ENCODE measurements at places on chromosomes 4 and X.

GRCh38 chrX:149858592-149858991 is 22.4 kb upstream of the MAGEA8 start:
- no peak for DNase-seq

- no peak for DNase-seq
These were observed 620 bp downstream of the IL9R start for GRCh38 chrX:155998116-155998515.

GRCh38 chr4:84596826-84597225 is 13.9 kb downstream of the CDS1 start:
- DNase-seq, result no peak

DNA sequence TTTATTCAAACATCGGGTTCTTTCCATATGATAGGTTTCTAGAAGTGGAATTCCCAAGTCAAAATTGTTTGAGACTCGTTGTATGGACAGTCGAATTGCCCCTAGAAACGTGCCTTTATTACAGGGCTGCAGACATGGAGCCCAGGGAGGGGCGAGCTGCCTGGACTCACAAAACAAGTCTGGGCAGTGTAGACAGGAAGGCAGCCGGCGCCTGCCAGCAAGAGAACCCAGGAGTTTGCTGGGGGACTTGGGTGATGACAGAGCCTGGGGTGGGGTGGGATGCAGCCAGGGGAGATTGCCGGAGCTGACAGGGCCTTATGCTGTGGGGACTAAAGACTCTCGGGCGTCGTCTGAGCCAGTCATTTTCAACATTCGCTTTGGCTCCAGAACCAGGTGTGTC is 107.4 kb upstream of the MSX1 start:
- DNase-seq, result no peak

- no peak for DNase-seq
These were observed 281.5 kb upstream of the KLF3 start for GRCh38 chr4:38382520-38382919.

- DNase-seq, result no peak
These were observed 25.9 kb downstream of the METTL14 start for GRCh38 chr4:118711052-118711451.

DNA sequence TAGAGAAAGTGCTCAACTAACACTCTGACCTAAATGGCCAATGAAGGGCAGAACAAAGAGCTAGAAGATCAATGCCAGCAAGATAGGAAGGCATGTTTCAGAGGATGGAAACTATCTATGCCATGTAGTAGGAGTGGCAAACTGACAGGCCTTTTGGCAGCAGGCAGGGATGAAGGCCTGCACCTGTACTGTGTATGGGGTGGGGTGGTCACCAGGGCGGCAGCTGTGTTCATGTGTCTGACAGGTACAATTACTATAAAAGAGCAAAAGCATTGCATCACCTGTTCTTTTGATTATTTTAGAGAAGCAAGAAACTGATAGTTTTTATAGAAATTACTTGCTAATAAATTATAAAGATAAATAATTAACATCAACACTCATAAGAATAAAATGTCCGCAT is 239.1 kb downstream of the CAMK2D start:
- no peak for DNase-seq

DNA sequence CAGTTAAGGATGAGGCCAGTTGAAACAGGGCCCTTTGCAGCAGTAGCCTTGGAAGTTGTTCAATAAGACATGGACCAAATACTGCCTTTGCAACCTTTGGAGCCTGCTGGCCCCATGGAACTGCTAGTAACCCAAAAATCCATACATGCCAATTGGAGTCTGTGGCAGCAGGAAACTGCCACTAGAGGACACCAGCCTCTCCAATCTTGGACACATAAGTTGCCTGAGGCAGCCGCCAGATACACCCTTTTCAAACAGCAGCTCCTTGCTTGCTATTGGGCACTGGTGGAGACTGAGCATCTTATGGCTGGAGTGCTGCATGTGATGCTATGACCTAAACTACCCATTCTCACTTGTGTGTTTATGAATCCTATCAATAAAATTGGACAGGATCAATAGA is 14.8 kb upstream of the LAP3 start:
- no peak for DNase-seq

DNA sequence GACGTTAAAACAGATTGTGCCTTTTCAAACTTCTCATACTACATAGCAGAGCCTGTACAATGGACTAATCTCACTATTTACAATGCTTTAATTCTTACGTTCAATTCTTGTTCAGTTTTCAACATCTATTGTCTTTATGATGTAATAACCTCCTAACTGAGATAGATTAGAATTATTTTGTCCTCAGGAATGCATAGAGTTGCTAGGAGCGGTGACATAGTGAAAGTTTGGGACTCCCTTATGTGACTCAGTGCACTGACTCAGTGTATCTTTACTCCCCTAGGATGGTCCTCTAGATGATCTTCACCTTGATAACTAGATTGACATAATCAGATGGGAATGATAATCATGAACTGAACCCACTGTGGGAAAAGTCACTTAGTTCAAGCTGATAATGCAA is 151.5 kb downstream of the VEGFC start:
- no peak for DNase-seq

GRCh38 chr4:121788896-121789295 is 12.2 kb upstream of the EXOSC9 start:
- no peak for DNase-seq

GRCh38 chr4:118345813-118346212 is 7.0 kb downstream of the PRSS12 start:
- DNase-seq, result no peak

- DNase-seq, result no peak
These were observed 376.1 kb upstream of the CTSO start for GRCh38 chr4:156329779-156330178.

- DNase-seq, result no peak
These were observed 17.0 kb downstream of the ADGRA3 start for GRCh38 chr4:22498866-22499265.

DNA sequence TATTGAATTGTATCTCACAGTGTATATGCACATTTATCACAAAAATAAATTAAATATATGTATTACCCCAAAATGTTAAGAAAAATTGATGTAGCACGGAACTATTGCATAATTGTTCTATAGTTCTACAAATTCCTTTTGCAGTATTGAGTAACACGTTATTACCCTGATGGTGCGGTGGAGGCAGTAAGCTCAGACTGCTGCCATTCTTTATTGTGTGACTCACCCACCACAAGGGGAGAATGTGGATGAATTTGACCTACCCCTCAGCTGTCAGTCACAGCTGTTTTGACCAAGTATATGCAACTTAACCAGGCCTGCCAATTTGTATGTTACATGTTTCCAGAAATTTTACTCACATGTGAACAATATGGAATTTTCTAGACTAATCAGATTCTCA is 506.6 kb downstream of the SH3BGRL start:
- no peak for DNase-seq

GRCh38 chr4:18106620-18107019 is 85.1 kb upstream of the LCORL start:
- DNase-seq, result no peak

DNA sequence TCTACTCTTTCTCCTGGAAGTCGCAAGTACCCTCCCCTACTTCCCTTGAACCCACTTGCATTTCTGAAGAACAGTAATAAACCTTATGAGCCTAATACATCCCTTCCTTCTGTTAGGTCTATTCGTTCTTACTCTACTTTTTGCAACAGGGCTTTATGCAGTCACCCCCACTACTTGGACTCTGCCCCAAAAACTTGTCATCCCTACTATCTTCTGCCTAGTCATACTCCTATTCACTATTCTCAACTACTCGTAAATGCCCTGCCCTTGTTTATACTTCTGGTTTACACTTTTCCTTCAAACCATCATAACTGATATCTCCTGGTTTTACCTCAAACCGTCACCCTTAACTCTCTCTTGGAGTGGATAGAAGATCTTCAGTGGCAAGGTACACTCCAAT is 55.2 kb upstream of the SLIT2 start:
- DNase-seq, result no peak

DNA sequence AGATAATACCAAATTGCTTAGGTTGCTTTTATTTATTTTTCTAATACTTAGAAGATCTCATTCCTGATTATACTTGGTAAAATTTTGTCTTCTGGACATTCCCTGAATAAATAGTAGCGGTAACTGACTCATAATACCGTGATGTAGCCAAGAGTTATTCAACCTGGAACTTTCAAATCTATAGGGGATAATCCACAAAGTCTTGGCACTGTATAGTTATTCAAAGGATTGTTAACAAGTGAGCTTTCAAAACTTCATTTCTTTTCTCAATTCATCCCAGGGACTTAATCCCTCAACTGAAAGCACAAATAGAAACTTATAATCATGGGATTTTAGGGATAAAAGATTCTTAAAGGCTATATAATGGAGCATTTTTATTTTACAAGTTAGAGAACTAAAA is 1383.3 kb downstream of the FAM133A start:
- DNase-seq, result no peak

Data from CD4-positive, alpha-beta T cell (primary cell).